ENCODE measurements at places on chromosomes 12 and 14.
A peak's percentile ranks its signal among the peaks of the same experiment; 100 is the strongest.

GRCh38 chr12:53992377-53992889 lies 7.5 kb downstream of the HOXC10 start:
- DNase-seq, result no peak

DNA sequence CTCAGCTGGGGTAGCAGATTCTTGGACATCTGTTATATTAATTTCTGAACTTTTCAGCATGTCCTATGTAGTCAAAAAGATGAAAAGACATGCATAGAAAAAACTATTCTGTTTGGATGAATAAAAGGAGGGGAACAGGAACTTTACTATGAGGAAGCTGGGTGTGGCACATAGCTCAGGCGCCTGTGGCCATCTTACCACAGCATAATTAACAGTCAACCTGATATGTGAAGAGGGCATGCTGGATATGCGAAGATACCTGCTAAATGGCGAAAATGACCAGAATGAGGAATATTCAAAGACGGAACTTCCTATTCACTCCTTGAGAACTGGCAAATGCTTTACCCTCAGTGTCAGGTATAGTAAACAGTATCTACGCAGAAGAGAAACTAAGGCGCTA lies 18.4 kb downstream of the SETD3 start:
- no peak for DNase-seq

- DNase-seq, result no peak
These were observed 84.7 kb downstream of the SLC41A2 start for GRCh38 chr12:104873374-104873773.

GRCh38 chr12:116319898-116320621 lies 42.6 kb upstream of the MED13L start:
- DNase-seq, result no peak

- DNase-seq, result no peak
These were observed 1.0 kb downstream of the SH2B3 start for GRCh38 chr12:111406474-111407376.

- DNase-seq, result no peak
These were observed 23.1 kb upstream of the NID2 start for GRCh38 chr14:52091928-52092327.

- DNase-seq, result peak; percentile 73
These were observed at the start of gene COQ10A for GRCh38 chr12:56266693-56267442. TSS of gene COQ10A (plus strand) at chr12:56266942. CDS start at chr12:56267119, 177 bp downstream.

DNA sequence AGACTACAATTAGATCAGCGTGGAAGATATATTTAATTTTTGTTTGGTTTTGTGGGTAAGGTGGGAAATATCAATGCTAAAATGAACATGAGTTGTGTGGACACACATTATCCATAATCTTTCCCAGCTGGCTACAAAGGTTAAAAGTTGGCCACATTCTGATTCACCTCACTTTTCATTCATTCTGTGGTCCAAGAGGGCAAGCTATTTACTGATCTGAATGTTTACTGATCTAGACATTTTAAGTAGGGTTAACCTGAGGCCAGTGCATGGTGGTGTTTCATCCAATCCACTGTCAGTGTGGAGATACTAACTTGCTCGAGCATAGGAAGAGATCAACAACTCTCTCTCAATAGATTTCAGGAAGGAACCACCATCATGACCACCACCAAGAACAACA lies 71.6 kb downstream of the DCAF5 start:
- no peak for DNase-seq

DNA sequence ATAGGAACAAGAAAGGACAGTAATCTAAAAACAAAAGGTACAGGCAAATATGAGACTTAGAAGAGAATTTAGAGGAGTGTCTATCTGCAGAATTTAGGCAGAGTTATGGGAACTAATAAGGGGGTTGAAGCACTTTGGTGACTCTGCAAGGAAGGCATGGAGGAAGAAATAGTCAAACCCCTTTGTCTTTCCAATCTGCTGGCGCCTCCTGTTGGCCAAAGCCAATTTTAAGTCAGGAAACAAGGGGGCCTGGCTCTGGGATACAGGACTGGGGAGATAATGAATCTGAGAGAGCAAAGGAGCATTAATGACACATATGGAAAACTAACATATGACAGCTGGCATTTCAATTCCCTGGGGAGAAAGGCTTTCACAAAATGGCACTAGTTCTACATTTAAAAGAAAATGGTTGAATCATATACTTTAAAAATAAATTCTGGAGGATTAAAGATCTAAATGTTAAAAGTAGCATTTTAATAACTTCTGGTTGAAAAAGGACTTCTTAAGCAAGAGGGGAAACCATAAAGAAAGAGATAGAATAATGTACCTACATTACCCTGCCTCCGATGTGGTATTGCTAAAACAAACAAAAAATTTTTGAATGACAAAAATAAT lies 48.5 kb upstream of the CSRP2 start:
- no peak for DNase-seq

GRCh38 chr14:60381909-60382308 lies 104.0 kb downstream of the C14orf39 start:
- DNase-seq, result no peak

- DNase-seq, result no peak
These were observed 33.4 kb upstream of the BHLHE41 start for GRCh38 chr12:26158078-26158764.

DNA sequence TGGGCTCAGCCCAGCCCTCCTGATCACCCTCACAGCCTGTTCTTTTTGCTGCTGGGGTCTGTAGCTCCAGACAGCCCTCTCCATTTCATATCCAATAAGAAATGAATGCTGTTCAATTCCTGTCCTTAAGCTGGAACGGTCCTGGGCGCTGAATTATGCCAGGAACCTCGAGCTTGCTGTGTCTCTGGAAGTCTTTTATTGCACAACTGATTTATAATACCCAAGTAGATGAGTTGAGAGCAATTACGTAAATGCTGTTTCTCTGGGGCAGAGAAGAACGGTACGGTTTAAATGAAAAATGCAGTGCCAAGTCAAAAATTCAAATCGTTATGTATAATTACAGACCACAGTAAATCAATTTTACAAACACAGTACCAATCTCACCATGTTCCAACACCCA lies 161.0 kb downstream of the SAMD4A start:
- DNase-seq, result no peak

DNA sequence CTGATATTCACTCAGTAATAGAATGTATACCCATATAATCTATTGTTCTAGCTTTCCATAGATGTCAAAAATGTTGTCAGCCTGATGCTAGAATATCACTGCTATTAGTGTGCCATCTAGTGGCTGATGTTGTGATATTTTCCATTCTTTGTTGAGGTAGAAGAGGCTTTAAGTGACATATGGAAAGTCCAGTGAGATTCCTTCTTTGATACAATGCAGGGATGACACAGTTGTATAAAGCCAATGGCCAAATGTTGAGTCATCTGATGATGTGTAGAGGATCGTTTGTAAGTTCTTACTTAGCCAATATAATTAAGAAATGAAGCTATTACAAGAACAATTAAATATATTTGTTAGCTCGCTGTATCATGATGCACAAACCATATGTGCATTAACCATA lies 58.1 kb upstream of the PCED1B start:
- DNase-seq, result peak; percentile 31
